ENCODE measurements at places on chromosomes 5 and 9. TPM values are rescaled to one million over a fixed set of nuclear protein-coding genes. Genes with fewer than 3 reads are reported as not detected.

The CEP72 gene
- total RNA-seq, result 21.0 TPM

The FAM169A gene
- 8.6 TPM for total RNA-seq

- DNase-seq, result no peak
Observed at GRCh38 chr5:147860641-147861025, 17.9 kb upstream of the SCGB3A2 start.

The TMEM232 gene
- 0.92 TPM for total RNA-seq

DNA sequence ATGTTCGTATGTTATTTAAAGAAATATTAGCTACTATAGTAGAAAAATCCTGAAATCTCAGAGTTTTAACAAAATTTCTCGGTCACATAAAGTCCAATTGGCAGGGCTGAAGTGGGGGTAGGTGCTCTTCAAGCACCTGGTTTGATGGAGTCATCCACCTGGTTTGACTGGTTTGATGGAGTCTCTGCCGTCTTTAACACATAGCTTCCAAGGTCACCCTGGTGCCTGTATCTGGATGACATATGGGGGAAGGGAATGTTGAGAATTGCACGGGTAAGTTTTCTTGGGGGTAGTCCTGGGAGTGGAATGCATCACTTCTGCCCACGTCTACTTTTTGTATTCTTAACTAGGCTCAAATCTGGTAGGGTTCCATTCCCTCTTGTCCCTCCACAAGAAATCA is 351.2 kb downstream of the SH3GL2 start:
- DNase-seq, result no peak

- no peak for DNase-seq
Observed at GRCh38 chr5:5198135-5198534, 58.0 kb downstream of the ADAMTS16 start.

GRCh38 chr5:57595523-57595991 is 112.9 kb upstream of the ACTBL2 start:
- DNase-seq, result no peak

- no peak for DNase-seq
Observed at GRCh38 chr9:27247756-27248155, 49.2 kb downstream of the EQTN start.

DNA sequence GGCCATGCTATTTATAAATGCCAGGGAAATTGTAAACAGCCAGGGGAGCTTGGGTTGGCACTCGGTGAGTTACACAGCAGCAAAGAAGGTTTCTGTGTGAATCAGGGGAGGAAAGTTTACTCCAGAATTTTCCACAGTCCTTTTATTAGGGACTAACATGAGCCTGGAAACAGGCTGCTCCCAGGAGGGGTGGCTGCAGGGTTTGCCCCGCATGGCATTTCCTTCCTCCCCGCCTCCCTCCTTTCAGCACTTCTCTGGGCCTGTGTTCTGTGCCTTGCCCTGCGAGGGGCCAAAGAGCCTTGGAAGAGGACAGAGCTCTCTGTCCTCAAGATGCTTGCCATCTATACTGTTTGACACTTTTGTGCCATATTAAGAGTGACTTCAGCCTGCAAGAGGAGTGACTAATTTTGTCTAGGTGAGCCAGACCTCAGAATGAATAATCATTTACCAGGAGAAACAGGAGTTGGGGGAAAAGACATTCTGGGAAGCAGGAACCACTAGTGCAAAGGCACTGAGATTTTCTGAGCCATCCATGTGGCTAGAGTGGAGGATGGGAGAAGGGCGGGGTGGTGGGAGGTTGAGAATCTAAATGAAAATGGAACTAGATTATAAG is 1.8 kb downstream of the GSN start:
- no peak for DNase-seq

- no peak for DNase-seq
Observed at GRCh38 chr5:175784230-175784629, 87.1 kb upstream of the CPLX2 start.

DNA sequence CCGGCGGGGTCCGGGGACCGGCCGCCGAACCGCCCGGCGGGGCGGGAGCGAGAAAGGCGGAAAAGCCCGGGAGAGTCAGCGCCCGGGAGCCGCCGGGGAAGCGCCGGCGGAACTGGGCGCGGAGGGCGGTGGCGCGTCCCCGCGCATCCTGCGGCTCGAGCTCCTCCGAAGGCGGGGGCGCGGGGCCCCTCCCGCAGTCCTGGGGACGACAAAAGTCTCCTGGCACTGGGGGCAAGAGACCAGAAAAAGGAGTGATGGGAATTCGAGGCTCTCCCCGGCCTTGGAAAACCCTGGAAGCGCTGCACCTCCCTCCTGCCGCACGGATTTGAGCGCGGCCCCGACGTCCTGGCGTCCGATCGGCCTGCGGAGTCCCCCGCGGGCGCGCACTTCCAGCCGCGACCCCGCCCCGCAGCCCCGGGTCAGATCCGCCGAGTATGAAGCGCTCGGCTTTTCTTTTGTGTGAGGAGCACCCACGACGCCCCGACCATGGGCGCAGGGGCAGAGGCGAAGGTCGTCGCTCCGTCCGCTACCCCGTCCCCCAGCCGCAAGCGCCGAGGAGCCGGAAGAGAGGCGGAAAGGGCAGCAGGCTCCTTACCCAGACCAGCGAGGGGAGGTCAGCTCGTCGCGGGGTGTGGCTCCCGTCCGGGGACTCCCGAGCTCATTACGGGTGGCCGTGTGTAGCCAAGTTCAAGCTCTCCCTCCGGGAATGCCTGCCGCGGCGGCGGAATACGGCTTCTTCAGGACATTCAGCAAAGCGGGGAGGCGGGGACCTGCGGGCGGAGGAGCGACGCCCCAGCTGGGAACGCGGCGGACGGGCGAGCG is at the start of gene EPB41L4A:
Gene EPB41L4A (minus strand): TSS at position 114 of the 822 bp plus-strand sequence. CDS start 238 bp downstream, outside the sequence.
- DNase-seq, result no peak

DNA sequence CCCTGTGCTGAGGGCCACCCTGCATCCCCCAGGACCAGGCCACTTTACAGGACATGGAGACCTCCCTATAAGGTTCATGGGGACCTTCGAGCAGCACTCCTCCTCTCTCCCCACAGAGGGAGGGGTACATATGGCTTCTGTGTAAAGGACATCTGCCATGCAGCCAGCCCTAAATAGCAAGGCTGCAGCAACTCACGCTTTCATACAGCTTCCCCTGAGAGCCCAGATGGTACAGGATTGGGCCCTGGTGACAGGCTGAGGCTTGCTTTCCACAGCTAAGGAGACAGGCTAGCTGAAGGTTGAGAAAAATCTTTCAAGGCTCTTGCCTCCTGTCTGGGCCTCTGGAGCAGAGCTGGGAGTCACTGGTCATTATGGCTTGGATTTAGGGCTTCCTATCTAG is 147.0 kb upstream of the ZNF366 start:
- no peak for DNase-seq

GRCh38 chr5:12566441-12566840 is 662.2 kb upstream of the CTNND2 start:
- DNase-seq, result no peak

The PCDHGB1 gene
- not detected for total RNA-seq

The UBAC1 gene
- total RNA-seq, result 38.1 TPM

The PRUNE2 gene
- total RNA-seq, result 0.48 TPM

- DNase-seq, result no peak
Observed at GRCh38 chr5:145117285-145117684, 717.9 kb downstream of the PRELID2 start.

GRCh38 chr5:142357469-142358090 is 32.8 kb upstream of the SPRY4 start:
- DNase-seq, result no peak

GRCh38 chr5:89988129-89988810 is 421.3 kb downstream of the CETN3 start:
- DNase-seq, result no peak

DNA sequence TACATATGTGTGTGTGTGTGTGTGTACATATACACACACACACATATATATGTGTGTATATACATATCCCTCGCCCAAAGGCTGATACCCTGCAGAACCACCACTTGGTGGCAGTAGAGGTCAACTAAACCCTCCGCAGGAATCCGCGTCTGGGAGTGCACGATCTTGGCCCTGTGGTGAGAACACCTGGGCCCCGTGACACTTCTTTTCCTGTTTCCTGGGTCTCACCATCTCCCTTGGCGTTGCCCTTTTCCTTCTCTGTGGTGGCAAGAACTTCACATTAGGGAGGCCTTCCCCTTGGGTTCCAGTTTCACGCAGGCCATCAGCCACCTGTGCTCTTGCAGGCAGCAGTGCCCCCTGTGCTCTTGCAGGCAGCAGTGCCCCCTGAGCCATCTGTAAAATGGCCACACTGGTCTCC is 8.2 kb downstream of the IL9 start:
- DNase-seq, result peak; percentile 31

GRCh38 chr5:126199467-126199866 is 223.7 kb upstream of the GRAMD2B start:
- no peak for DNase-seq

DNA sequence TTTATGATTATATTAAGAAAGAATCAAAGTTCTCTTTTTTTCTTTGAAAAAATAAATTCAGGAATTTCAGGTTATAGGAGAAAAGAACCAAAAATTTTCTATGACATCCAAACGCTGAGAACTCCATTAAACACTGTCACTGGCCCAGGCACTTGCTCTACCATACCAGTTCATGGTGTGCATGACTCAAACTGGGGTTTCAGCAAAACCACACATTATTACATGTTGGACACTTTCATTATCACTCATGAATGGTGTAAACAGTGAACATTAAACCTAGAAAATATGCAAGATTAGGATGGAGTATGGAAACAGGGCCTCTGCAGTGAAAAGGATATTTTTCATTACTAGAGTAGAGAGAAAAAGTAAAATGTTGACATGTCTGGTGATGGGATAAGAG is 369.9 kb upstream of the FAM174A start:
- DNase-seq, result no peak

- no peak for DNase-seq
Observed at GRCh38 chr5:81292130-81292529, 9.3 kb upstream of the ZCCHC9 start.

GRCh38 chr5:72476275-72476674 is 30.9 kb downstream of the ZNF366 start:
- DNase-seq, result no peak

The SPAG8 gene
- total RNA-seq, result 1.8 TPM

- DNase-seq, result peak; percentile 33
Observed at GRCh38 chr5:142924135-142924883, 154.1 kb downstream of the ARHGAP26 start.

GRCh38 chr9:95762322-95762721 is 113.2 kb upstream of the ERCC6L2 start:
- DNase-seq, result no peak

DNA sequence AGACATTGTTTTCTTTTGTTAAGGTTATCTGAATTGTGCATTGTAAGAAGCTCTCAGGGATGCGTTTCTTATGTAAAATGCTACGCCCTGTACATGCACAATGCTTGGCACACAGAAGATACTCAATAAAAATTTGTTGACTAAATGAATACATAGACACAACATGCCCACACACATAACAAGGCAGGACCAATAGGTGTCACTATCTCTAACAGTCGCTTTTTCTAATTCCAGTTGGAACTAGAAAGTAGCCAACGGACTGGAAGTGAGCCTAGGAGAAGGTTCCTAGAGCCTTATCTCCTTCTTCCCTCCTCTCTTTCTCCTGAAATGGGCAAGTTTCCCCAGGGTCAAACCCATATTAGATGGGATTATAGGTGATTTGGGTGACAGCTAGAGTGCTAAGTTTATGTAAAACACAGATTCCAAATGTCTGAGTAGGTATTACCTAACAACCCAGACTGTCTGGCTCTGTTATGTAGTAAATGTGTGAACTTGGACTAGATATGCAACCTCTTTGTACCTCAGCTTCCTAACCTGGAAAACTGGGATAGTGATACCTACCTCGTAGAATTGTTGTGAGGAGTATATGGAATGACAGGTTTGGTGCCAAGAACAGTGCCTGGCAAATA is 603.0 kb downstream of the RAB3C start:
- DNase-seq, result no peak

DNA sequence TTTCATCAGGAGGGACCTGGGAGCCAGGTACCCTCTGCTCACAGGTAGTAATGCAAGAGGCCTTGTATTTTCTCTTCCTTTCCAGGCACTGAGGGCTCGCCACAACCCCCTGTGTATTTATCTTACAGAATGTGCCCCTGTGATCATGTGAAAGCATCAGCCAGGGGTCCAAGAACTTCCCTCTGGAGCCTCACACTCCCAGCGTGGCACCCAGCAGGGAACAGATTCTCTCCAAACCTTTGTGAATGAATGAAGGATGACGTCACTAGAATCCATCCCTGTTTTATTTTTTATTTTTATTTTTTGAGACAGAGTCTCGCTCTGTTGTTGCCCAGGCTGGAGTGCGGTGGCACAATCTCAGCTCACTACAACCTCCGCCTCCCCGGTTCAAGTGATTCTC is 107.3 kb upstream of the IER5L start:
- no peak for DNase-seq

- DNase-seq, result no peak
Observed at GRCh38 chr9:1267141-1267570, 217.0 kb downstream of the DMRT2 start.

The LCN9 gene
- total RNA-seq, result not detected

The SPATA31E1 gene
- total RNA-seq, result not detected

GRCh38 chr9:37338218-37338617 is 84.3 kb upstream of the GRHPR start:
- DNase-seq, result no peak

GRCh38 chr5:121691478-121691877 is 160.2 kb upstream of the FTMT start:
- DNase-seq, result no peak

- no peak for DNase-seq
Observed at GRCh38 chr9:94865582-94866452, 139.3 kb downstream of the AOPEP start.

DNA sequence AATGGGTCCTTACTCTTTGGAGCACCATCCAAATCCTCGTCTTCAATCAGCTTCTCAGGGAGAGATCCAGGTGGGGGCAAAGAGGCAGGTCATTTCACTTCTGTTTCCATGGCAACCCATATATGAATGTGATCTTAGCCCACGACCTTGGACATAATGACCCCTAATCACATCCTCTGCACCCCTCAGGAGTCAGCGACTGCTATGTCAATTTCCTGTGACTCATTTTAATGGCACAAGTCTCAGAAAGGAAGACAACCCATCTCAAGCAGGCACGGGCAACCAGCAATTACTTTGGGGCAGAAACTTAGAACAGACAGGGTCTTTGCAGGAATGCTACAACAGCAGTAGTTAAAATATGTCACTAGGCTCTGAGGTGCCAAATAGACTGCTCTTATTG is 591.2 kb downstream of the TLR4 start:
- no peak for DNase-seq

DNA sequence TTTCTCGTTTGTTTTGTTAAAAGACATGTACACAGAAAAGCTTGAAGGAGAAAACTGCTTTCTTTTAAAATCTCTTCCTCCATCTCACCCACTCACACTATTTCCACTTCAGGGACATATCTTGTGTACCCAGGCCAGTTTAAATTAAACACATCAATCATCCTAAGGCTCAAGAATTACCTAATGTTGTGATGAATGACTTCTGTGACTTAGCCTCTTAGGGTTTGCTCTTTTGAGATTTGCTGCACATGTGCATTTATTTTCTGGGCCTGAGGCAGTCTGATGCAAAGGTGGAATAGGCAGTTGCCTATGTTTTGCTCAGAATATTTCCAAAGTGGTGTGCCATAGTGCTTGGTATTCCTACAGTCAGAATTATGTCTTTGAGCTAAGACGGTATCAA is 439.9 kb upstream of the CHD1 start:
- DNase-seq, result no peak

The SPINK4 gene
- not detected for total RNA-seq

The TEK gene
- total RNA-seq, result not detected

The SV2C gene
- not detected for total RNA-seq

All from CD8-positive, alpha-beta memory T cell (primary cell).